ENCODE measurements at places on chromosomes 13 and 19.

- no peaks in the 10 kb centered on the region for H3K4me1 ChIP-seq
- no peak for DNase-seq
- H3K36me3 ChIP-seq, result no peaks in the 10 kb centered on the region
- H3K27ac ChIP-seq, result no peak overlapping the region
- no peaks in the 10 kb centered on the region for H3K27me3 ChIP-seq
- H3K4me3 ChIP-seq, result no peak overlapping the region
Observed at GRCh38 chr13:75739244-75739868, 103.2 kb downstream of the LMO7 start.

- no peak overlapping the region for H3K4me3 ChIP-seq
- no peaks in the 10 kb centered on the region for H3K27me3 ChIP-seq
- peaks cover 10% of the 10 kb centered on the region for H3K4me1 ChIP-seq
- peak overlapping the region; percentile 79 for H3K27ac ChIP-seq
- DNase-seq, result no peak
- peaks cover 52% of the 10 kb centered on the region for H3K36me3 ChIP-seq
Observed at GRCh38 chr19:41308450-41309179, 1.4 kb upstream of the CCDC97 start.

- H3K4me3 ChIP-seq, result no peak overlapping the region
- H3K27me3 ChIP-seq, result no peaks in the 10 kb centered on the region
- no peak for DNase-seq
- H3K36me3 ChIP-seq, result no peaks in the 10 kb centered on the region
- H3K4me1 ChIP-seq, result no peaks in the 10 kb centered on the region
Observed at GRCh38 chr13:92097337-92097903, 699.0 kb downstream of the GPC5 start.

- no peaks in the 10 kb centered on the region for H3K4me1 ChIP-seq
- no peaks in the 10 kb centered on the region for H3K27me3 ChIP-seq
- H3K36me3 ChIP-seq, result no peaks in the 10 kb centered on the region
- DNase-seq, result no peak
- no peak overlapping the region for H3K4me3 ChIP-seq
Observed at GRCh38 chr13:32791545-32792172, 205.4 kb downstream of the PDS5B start.

DNA sequence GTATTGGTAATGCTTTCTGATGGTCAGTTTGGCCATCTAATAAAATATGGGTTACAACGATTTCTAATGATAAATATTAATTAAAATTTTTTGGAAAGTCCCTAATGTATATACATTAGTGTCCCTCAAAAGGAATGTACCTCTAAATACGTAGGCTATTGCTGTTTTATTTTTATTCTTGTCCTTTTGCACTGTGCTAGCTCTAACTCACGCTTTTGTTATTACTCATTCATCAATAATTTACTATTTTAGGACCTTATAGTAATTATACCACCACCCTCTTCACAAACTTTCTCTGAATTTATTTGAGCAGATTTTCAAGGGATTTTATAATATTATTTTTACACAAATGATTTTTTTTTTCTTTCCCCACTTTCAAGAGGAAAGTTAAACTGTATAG is 795.9 kb upstream of the PCDH9 start:
- no peak for DNase-seq
- no peaks in the 10 kb centered on the region for H3K36me3 ChIP-seq
- H3K4me3 ChIP-seq, result no peak overlapping the region
- no peak overlapping the region for H3K27ac ChIP-seq

DNA sequence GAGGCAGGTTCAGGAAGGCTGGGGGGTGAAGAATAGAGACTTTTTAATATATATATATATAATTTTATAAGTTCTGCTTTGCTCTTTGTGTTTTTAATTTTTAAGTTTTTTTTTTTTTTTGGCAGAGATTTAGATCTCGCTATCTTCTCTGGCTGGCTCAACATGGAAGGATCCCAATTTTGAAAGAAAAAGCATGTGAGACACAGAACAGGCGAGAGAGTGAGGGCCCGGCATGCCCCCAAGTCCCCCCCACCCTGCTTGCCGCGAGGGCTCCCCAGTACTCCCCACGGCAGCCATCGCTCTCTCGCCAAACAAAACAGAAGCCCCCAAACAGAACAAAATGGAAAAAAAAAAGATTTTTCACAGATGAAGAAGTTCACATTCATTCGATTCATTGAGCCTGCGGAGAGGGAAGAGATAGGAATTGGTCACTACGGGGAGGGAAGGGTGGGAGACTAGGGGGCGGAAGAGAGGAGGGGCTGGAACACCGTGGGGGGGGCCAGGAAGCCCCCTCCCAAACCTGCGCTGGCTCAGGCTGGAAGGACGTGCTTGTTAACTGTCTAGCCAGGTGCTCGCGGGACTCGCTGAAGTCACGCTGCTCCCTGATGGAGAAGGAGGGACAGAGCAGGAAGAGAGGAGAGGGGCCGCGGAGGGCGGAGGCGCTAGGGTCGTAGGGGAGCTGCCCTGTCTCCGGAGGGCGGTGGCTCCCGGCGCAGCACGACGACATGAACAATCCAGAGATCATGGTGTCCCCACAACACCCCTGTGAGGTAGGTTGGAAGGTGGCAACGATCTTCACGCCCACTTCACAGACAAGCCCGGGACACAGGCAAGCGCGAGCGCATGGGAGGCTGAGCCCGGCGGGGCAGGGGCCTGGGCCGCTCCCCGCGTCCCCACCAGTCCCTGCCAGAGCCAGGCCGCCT is 10.6 kb downstream of the KHSRP start:
- H3K36me3 ChIP-seq, result peaks cover 46% of the 10 kb centered on the region
- no peak for DNase-seq
- no peak overlapping the region for H3K4me3 ChIP-seq
- H3K27ac ChIP-seq, result no peak overlapping the region
- no peaks in the 10 kb centered on the region for H3K27me3 ChIP-seq

DNA sequence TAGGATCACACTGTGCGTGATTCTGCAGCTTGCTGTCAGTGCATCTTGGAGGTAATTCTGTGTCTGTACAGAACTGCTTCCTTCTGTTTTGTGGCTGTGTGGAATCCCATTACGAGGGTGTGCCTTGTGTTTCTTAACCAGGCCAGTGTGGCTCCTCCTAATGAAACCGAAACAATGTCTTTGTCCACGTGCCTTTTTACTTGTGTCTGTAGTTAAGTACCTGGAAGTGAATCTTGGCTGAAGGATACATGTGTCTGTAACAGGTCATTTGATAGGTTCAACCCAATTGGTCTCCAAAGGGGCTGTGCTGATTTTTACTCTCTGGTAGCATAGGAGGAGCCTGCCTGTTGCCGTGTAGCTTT is 13.1 kb downstream of the NOP53 start:
- H3K4me1 ChIP-seq, result no peaks in the 10 kb centered on the region
- no peak overlapping the region for H3K27ac ChIP-seq
- no peak for DNase-seq
- no peaks in the 10 kb centered on the region for H3K27me3 ChIP-seq
- peaks cover 51% of the 10 kb centered on the region for H3K36me3 ChIP-seq

DNA sequence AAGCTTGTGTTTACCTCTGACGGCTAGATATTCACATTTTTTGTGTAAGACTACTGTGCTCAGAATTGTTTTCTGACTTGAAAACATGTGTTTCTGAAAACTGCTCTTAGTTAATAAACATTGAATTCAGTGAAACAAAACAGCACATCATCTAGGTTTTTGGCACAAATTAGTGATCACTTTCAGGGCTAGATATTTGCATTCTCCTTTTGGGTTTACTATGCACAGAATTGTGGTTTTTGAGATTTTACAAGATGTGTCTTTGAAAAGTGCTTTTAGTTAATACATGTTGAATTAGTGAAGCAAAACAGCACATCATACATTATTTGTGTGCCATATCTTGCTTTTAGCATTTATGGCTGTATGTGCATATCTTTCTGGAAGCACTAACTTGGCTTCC is 8.2 kb upstream of the PARP4 start:
- no peak overlapping the region for H3K4me3 ChIP-seq
- no peaks in the 10 kb centered on the region for H3K4me1 ChIP-seq
- no peak overlapping the region for H3K27ac ChIP-seq
- no peaks in the 10 kb centered on the region for H3K27me3 ChIP-seq

DNA sequence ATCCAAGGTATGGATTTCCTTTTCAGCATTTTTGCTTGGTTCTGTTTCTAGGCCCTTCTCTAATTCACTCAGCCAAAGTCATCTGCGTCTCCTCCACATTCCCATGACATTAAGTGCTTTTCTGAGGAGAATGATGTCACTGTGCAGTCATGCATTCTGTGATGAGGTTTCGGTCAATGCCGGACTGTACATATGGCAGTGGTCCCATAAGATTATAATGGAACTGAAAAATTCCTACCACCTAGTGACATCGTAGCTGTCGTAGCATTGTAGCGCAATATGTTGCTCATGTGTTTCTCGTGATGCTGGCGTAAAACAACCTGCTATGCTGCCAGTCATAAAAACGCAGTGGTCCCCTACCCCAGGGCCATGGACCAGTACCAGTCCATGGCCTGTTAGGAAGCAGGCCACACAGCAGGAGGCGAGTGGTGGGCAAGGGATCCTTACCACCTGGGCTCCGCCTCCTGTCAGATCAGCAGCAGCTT is 63.4 kb upstream of the TNFRSF19 start:
- no peak overlapping the region for H3K4me3 ChIP-seq
- no peak overlapping the region for H3K27ac ChIP-seq
- H3K4me1 ChIP-seq, result peaks cover 12% of the 10 kb centered on the region
- no peaks in the 10 kb centered on the region for H3K27me3 ChIP-seq
- H3K36me3 ChIP-seq, result no peaks in the 10 kb centered on the region

GRCh38 chr13:98992355-98992754 is 14.5 kb upstream of the DOCK9 start:
- no peaks in the 10 kb centered on the region for H3K36me3 ChIP-seq
- peaks cover 40% of the 10 kb centered on the region for H3K4me1 ChIP-seq
- H3K4me3 ChIP-seq, result no peak overlapping the region

DNA sequence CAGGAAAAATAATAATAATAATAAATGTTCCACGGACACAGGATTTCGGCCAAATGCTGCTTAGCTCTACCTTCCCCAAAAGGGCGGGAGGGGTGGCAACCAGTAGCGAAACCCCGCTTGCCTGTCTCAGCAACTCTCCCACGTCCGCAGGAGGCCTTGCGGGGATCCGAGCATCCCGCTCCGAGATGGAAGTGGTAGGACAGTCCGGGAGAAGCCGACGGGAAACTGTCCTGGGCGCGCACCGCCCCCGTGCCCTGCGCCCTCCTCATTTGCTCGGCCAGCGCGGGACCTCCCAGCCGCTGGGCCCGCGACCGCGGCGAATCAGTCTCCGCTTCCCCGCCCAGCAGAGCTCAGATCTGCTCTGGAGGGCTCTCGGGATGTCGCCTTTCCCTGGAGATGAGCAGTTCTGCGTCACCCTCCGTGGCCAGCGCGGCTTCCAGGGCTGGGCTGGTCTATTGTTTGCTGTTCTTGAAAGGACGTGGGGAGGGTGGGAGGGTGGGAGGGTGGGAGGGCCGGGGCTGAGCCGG is 48.9 kb upstream of the PABPC3 start:
- no peaks in the 10 kb centered on the region for H3K36me3 ChIP-seq
- H3K4me3 ChIP-seq, result no peak overlapping the region
- no peaks in the 10 kb centered on the region for H3K4me1 ChIP-seq
- H3K27me3 ChIP-seq, result peaks cover 50% of the 10 kb centered on the region
- no peak for DNase-seq
- H3K27ac ChIP-seq, result no peak overlapping the region

GRCh38 chr13:110157718-110158117 is 149.2 kb downstream of the COL4A1 start:
- no peak overlapping the region for H3K27ac ChIP-seq
- no peak overlapping the region for H3K4me3 ChIP-seq

DNA sequence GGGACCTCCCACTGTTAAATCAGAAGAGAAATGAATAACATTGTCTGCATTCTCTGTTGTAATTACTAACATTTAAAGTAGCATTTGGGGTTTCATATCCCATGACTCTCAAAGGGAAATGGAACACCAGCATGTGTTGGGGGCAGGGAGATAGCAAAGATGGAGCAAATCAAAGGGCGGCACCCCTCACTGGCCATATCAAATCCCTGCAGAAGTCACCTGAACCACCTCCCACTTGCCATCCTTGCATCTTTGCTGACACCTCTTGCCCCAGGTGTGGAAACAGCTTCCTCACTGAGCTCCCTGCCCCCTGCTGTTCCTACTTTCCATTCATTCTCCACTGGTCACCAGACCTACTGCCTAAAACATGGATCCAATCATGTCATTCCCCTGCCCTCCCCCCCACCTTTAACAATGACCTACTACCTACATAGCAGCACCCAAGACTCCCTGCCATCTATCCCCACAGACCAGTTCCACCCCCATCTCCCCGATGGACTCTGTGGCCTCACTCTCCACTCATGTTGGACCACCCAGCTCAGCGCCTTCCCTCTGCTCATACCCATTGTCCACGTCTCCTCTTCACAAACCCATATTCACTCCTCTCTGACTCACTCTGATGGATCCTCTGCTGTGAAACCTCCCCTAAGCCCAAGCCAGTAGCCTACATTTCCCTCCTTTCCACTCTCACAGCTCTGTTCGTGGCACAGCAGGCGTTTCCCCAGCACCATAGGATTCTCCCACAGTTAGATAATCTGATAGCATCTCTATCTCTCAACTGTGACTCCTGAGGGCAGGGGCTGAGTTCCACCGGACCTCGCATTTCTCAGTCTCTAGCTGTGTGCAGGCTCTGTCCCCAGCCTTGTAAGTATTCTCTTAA is 55.9 kb downstream of the DLEU7 start:
- no peaks in the 10 kb centered on the region for H3K4me1 ChIP-seq
- no peaks in the 10 kb centered on the region for H3K36me3 ChIP-seq
- H3K27me3 ChIP-seq, result no peaks in the 10 kb centered on the region
- no peak for DNase-seq
- H3K27ac ChIP-seq, result no peak overlapping the region

DNA sequence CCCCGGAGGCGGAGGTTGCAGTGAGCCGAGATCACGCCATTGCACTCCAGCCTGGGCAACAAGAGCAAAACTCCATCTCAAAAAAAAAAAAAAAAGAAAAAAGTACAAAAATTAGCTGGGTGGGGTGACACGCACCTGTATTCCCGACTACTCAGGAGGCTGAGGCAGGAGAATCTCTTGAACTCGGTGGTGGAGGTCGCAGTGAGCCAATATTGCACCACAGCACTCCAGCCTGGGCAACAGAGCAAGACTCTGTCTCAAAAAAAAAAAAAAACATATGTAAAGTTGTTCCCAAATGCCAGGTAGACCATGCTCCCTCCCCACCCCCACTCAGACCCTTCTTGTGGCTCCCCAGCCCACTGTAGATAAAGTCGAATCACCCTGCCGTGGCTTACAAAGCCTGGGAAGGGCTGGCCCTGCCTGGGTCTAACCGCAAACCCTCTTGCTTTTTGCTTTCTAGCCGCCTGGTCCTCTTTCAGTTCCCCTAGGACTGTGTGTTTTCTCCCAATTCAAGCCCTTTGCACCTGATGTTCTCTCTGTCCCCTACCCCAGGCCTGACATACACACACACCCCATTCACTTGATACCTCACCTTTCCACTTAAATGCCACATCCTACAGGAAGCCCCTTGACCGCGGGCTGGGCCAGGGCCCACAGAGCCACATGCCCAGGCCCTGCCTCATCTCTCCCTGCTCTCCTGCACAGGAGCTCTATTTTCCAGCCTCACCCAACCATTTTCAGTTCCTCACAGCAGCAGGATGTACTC is 34.4 kb downstream of the MAP4K1 start:
- H3K4me3 ChIP-seq, result no peak overlapping the region
- no peak for DNase-seq
- no peaks in the 10 kb centered on the region for H3K36me3 ChIP-seq
- no peaks in the 10 kb centered on the region for H3K4me1 ChIP-seq

All from RWPE2 (cell line).